Esophagus mucosa (tissue), 1 donor: ENCODE measurements at places on chromosomes 6 and 20. TPM values are rescaled to one million over a fixed set of nuclear protein-coding genes. Genes with fewer than 3 reads are reported as not detected.

Gene BPIFB1
- 8.3 TPM for total RNA-seq

- no peak for ATAC-seq
Measured at GRCh38 chr6:126724821-126725220, 384.9 kb downstream of the CENPW start.

- ATAC-seq, result no peak
Measured at GRCh38 chr6:166672624-166673206, 45.7 kb upstream of the RPS6KA2 start.

- no peak for ATAC-seq
Measured at GRCh38 chr6:89736893-89737292, 82.7 kb downstream of the MDN1 start.

DNA sequence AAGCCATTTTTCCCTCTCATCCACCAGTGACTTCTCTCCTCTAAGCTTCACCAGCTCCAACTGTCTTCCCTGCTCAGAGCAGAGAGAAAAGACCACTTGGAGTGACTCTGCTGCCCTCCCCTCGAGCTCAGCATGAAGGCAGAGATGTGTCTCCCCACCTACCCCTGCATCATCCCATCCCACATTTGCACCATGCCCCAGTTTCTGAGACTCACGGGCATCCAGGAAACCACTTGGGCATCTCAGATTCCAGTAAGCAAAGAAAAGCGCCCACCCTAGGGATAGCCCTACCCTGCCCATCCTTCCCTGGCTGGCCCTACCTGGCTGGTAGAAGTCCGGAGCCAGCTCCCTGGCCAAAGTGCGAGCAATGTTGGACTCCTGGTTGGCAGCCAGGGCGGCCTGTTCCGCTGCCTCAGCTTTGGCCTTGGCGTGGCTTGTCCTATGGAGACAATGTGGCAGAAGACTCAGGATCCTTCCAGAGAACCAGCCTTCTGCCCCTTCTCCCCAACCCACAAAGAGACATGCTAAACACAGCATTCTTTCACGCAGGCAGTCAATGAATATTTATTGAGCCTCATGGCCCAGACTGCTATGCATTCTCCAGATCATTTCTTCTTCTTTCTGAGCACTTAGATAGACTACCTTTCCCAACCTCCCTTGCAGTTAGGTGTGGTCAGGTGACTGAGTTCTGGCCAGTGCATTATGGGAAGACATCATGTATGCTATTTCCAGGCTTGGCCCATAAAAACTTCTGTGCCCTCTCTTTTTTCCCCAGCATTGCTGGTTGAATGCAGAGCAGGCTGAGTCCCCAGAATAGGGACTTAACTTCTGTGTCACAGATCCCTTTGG is 68.6 kb downstream of the JPH2 start:
- no peak for ATAC-seq

DNA sequence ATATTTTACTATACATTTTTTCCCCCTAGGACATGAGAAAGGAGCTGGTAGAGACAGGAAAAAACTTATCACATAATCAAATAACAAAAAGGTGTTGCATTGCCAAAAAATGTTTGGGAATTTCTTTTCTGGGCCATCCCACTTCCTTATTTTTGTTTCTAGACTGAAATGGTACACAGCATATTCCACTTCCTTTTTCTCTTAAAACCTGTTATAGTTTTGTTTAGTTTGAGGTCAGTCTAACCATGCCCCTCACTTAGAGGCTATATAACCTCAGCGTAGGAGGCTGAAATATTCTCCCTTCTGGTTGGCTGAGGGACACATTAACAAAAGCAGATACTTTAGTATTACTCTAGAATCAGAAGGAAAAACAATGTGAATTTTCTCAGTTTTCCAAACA is 323.9 kb downstream of the GJA1 start:
- no peak for ATAC-seq

GRCh38 chr6:141026504-141026903 is 1106.2 kb upstream of the GJE1 start:
- ATAC-seq, result peak; percentile 36

DNA sequence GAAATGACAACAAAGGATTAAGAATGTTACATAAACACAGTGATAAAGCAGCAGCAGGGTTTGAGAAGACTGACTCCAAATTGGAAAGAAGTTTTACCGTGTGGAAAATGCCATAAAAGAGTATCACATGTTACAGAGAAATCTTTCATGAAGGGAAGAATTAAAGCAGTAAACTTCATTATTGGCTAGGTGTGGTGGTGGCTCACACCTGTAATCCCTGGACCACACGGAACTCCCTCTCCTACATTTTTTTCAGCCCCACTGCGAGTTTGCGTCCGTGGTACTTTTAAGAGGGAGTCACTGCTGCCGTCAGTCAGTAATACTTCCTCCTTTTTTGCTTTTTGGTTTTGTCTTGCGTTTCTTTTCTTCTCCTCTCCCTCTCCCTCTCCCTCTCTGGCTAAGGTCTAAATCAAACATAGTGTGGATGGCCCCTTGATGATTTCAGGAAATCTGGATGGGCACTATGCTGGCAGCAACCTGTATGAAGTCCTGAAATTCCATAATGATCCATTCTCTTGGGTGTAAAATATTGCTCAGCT is 112.3 kb downstream of the MAN1A1 start:
- no peak for ATAC-seq

DNA sequence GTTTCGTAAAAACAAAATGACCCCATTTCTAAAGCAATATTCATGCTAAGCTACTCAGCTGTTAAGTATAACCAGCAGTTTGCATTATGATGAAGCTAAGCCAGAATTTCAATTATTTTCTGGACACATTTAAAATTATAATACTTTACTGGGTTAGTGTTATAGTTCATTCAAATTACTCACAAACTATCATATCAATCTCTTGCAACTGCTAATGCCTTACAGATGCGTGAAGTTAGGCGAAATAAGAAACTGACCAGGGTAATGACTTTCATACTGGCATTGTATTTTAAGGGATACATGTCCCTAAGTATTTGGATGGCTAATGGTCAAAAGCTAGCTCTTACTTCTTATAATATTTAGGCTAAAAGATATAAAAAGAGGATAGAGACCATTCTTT is 249.6 kb downstream of the TSHZ2 start:
- ATAC-seq, result no peak

- ATAC-seq, result peak; percentile 58
Measured at GRCh38 chr20:38073307-38074071, 39.9 kb downstream of the RPRD1B start.
